Dermis blood vessel endothelial cell (primary cell): ENCODE measurements at places on chromosomes 2 and 18.

- DNase-seq = no peak
These were observed 128.8 kb downstream of the MREG start for GRCh38 chr2:215884451-215885087.

DNA sequence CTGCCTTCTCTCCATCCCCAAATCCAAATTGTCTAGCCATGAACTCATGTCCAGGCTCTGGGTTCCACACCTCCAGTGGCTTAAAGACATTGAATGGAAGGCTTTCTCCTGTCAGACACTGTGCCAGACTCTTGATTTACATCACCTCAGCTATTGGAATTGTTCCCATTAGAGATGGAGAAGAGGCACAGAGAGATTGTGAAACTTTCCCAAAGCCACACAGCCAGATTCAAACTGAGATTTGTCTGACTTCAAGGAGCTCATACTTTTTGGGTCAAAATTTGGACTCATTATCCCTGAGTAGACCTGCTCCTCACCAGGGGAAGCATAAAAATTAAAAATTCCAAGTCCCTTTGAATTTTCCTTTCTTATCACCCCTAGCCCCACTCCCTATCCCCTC, 18.9 kb upstream of the MYO3B start:
- DNase-seq = no peak

GRCh38 chr2:42128721-42129486, 40.2 kb upstream of the EML4 start:
- peak; percentile 35 for DNase-seq

DNA sequence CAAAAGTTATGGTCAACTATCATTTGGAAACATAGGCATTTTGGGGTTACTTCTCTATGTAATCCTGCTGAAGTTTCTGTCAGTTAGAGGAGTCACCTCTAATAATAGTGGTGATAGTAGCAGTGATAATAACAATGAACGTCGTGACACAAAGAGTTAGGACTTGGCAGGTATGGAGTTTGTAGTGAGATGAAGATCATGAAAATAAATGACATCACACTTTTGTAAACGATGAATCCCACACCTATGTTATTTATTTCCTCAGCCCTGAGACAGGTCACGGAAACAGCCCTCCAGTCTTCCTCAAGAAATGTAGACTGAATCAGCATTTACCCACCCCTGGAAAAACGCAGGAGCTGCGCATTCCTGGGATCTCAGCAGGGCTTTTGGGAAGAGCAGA, 38.8 kb downstream of the TSN start:
- DNase-seq = no peak

DNA sequence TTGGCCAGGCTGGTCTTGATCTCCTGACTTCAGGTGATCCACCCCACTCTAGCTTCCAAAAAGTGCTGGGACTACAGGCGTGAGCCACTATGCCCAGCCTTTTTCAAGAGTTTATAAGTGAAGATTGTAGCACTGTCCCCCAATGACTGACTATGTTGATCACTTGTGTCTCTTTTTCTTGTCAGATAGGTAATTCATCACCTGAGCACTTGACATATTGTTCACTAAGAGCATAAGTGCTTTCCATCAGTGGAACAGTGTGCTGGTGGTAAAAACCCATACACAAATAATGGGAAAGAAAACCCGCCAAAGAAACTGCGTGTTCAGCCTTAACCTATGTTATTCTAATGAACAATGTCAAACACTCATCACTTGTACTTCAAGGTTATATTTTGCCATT, 414.4 kb upstream of the CDH7 start:
- DNase-seq = no peak

GRCh38 chr2:196482119-196483065, 157.1 kb upstream of the CCDC150 start:
- DNase-seq = no peak

DNA sequence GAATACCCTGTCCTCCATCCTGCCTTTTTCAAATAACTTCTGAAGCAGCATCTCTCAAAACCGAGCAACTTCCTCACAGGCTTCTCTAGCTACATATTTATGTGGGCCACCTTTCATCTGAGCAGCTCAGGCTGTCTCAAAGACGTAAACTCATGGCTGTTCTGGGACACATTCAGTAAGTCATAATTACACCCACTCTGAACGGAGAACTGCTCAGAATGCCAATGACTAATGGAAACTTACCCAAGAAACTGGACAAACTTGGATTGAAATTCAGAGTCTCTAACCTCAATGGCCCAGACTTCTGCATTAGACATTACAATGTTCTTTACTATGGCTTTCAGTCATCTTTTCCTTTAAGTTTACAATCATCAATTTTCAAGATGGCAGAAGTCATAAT, 145.2 kb downstream of the RAD51AP2 start:
- no peak for DNase-seq

GRCh38 chr18:79520478-79521390, 125.0 kb downstream of the NFATC1 start:
- no peak for DNase-seq

GRCh38 chr2:38535744-38536506, 66.8 kb downstream of the HNRNPLL start:
- DNase-seq = peak; percentile 84

DNA sequence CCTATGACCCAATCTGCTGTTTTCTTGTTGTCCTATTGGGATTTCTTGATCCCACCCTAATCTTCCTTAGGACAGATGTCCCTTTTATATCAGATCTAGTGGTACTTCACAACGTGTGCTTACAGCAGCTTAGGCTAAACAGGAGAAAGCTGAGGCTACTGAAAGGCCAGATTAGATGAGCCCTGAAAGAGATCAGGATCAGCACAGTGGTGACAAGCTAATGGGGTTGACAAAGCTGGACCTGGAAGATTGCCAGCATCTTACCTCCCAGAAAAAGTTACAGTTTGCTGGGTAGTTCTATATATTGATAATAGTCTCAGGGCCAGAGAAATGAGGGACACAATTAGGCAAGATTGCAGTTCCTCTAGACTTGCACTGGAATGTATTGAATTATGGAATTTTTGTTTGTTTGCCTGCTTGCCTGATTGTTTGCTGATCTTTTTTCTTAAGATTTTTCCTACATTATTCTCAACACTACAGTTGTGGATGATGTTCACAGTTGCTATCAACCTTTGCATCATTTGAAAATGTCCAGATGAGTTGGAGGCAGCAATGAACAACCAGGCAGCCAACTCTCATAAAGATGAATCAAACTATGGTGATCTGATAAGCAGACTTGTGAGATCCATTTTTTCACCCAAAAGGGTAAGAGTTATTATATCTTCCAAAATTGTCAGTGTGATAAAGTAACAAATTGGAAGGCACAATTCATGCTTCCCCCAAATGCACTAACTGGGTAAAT, 49.1 kb upstream of the PIK3C3 start:
- DNase-seq = no peak

DNA sequence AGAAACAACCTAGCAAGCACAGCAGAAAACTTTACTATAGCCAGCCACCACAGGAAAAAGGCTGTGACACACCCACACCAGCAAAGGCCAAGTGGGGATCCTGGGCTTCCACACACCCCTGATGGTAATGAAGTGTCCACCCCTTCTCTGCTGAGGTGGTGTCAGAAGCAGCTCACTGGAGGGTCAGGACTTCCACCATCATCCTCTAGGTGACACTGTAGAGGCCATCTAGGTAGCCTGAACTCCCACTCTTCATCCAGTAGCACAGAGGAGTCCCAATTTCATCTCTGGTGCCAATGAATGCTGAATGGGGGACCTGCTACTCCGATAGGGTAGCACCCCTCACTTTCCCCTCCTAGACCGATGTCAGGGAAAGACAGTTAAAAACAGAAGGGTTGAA, 1544.4 kb downstream of the LRP1B start:
- peak; percentile 3 for DNase-seq

DNA sequence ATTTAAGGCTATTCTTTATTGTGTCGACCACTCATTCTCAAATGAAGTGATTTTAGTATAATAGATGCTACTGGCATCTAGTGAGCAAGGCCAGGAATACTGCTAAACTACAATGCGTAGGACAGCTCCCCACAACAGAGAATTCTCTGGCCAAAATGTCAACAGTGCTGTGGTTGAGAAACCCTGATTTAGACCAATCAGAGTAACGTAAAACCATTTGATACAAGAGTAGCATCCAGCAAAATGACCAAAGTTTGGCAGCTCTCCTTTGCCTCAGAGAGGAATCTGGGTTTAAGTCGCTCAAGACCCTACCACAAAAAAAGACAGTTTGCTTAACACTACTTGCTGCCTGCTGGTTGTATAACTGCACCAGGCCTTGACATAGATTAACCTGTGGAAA, 37.0 kb upstream of the TTN start:
- no peak for DNase-seq

- peak; percentile 62 for DNase-seq
These were observed 15.2 kb upstream of the CHRNA1 start for GRCh38 chr2:174779361-174779928.

GRCh38 chr2:60676706-60677330, 79.2 kb upstream of the PAPOLG start:
- DNase-seq = no peak

- DNase-seq = no peak
These were observed 24.7 kb downstream of the RND3 start for GRCh38 chr2:150462770-150463169.
